ENCODE measurements at places on chromosomes 7 and 10.
A peak's percentile ranks its signal among the peaks of the same experiment; 100 is the strongest.

DNA sequence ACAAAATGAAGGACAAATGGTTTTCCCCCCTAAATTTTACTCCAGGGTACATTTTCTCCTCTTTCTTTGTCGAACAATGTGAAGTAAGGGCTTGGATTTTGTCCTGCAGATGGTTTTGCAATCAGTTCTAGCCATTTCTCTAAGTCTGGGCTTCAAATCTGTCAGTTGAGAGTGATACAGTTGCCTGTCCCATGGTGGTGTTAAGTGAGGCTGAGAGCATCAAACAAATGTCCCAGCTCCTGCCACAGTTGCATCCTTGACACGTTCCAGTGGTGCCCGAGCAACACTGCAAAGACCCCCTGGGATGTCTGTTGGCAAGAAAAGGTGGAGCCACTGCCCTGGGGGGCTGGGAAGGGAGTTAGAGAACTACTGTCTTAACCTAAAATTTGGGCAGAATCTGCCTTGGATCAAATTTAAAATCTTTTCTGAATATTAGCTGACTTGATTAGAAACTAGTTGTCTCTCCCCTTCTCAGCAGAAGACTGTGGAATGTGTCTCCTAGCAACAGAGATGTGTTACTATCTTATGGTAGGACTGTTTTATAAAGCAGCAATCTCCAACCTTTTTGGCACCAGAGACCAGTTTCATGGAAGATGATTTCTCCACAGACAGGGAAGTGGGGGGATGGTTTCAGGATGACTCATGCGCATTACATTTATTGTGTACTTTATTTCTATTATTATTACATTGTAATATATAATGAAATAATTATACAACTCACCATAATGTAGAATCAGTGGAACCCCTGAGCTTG, 102.0 kb upstream of the STEAP1B start:
- DNase-seq = no peak

GRCh38 chr10:51301644-51302043, 227.4 kb downstream of the PRKG1 start:
- peak; percentile 36 for DNase-seq

- no peak for DNase-seq
Observed at GRCh38 chr10:122117475-122117874, 128.5 kb downstream of the TACC2 start.

- no peak for DNase-seq
Observed at GRCh38 chr10:70561070-70561469, 41.5 kb downstream of the PRF1 start.

DNA sequence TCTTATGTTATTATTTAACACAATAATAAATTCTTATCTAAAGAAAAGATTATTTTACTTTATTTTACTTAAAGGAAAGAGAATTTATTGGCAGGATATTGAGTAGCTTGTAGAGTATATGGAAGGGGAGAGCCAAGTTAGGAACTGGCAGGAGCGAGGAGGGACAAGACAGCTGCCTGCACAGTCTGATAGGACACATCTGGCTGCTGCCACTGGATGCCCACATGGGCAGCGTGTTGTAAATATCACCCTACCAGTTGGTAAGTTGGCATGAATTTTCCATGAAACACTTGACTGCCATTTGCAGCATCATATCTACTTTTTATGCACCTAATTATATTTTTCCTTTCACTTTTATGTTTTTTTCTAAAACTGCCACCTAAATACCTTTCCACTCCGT, 19.6 kb downstream of the SRI start:
- no peak for DNase-seq

GRCh38 chr10:124301736-124302135, 117.0 kb downstream of the OAT start:
- no peak for DNase-seq

- no peak for DNase-seq
Observed at GRCh38 chr7:138964624-138965436, 16.4 kb downstream of the KIAA1549 start.

GRCh38 chr7:25891591-25891990, 260.4 kb upstream of the NFE2L3 start:
- no peak for DNase-seq

DNA sequence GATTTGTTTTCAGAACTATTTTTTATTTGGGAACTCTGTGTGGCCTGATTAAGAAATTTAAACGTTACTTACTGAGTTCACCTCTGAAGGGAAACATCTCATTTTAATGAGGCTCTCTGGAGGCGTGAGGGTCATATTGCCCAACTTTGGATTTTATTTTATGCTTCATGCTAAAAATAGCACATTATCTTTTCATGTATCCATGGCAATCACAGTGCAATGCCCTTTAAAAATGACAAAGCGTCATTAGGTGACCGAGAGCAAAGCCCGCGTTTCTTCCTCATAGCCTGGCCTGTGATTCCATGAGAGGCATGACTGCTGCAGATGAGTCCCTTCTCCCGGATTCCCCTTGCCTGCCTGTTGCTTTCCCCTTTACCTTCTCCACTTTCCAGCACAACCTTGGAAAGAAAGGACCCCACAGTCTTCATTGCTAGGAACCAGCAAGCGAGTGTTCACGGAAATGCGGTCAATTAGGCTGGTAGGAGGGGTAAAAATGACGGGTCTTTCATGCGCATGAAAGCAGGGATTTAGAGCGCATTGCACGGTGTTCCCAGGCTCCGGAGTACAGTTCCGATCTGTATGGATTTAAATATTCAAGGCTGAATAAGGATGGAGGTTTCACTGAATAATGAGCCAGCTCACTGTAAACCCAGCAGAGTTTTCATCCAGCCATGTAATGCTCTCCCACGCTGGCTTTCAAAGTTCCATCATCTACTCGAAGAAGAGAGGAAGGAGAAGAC, 98.2 kb upstream of the PITRM1 start:
- DNase-seq = no peak

- peak; percentile 98 for DNase-seq
Observed at GRCh38 chr10:79123547-79123963, 54.8 kb downstream of the ZMIZ1 start.

DNA sequence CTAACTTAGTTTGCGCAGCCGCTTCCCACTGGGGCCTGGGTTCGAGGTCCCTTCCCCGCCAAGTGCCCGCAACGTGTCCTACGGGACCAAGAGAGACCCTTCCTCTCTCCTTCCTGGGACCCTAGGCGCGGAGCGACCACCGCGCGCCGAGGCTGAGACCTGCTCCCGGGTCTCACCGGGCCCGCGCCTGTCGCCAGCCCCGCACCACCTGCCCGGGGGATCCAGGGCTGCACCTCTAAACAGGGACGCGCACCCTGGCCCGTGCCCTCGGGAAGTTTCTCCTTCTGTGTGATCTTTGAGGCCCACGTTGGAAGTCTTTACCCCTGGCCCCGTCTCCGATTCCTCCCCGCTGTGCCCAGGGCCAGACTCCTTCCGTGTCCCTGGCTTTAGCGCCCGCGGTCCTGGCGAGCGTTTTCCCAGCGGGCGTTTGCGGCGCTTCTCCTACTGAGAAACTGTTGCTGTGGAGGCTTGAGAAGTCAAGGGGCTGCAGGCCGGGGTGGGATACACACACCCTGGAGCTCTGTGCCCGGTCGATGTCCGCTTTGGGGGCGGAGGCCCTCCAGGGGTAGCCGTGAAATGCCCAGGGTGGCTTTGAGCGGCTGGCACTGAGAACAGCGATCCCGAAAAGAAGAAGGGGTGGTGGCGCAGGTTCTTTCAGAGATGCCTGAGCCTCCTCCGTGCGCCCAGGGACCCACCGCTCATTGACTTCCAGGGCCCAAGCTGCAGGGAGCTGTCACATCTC, 575 bp downstream of the PLPP4 start:
- DNase-seq = no peak

DNA sequence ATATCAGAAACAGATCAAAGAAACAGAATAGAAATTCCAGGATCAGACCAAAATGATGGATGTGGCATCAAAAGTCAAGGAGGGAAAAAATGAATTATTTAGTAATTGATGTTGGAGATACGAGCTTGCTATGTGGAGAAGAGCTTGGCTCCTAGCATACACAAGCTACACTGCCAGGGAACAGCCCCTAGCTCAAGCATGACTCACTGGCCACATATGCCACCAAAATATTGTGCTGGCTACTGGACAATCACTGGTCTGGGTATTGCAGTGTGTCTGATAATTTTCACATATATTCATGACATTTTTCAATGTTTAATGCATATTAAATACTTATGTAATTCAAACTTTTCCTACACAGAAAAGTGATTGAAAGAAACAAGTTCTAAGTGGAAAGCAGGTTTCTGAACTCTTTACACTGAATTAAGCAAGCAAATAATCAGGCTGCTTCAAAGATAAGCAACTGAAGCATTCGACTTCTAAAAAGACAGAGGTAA, 59.3 kb downstream of the OAT start:
- DNase-seq = no peak

DNA sequence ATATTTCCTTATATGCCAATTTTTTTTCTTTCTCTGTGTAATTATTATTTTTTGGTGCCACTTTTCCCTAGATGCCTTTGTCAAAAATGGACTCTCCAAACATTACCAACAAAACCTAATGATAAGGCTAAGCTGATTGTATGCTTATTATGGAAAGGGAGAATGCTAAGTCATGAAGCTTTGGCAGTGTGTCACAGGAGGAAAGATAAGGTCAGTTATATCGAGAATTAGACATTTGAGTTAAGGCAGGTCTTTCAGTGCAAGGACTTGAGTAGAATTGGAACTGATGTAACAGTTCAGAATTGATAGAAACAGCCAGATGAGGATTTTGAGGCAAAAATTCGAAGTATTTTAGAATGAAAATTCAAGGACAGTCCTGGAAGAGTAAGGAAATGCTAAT, 16.8 kb upstream of the MALRD1 start:
- DNase-seq = no peak

- no peak for DNase-seq
Observed at GRCh38 chr10:105037022-105037421, 395.9 kb downstream of the SORCS3 start.

GRCh38 chr10:101968286-101968939, 87.6 kb downstream of the ARMH3 start:
- DNase-seq = no peak

DNA sequence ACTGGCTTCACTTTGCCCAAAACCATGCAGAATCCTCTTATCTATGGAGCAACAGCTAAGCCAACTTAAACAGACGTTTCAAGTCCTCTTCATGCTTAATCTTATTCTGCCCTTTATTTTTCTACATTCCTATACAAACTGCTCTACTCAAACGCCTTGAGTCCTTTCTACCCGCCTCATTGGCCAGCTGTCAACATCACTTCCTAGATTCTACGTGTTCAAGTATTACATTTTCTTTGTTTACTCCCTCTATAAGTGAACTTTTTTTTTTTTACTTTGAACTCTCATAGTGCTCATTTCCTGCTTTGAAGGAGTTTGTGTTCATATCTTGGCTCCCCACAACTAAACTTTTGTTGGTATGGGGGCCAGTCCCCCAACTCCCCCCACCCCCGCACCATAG, 28.9 kb upstream of the SLC26A5 start:
- DNase-seq = no peak

DNA sequence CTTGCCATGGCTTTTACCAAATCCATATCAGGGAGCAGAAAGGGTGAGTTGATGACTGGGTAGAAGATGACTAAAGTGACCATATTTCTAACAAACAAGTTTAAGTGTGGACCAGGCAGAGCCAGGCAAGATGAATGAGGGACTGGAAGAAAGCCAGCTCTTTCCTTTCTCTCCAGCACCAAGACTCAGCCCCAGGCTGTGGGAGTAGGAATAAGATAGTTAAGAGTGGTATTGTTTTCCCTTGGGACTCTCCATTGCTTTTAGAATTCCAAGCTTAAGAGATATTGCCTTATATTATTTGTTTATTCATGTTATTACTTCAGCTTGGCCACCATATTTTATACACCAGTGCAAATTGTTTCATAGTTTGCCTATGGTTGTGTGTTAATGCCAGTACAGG, 28.8 kb upstream of the TSPAN33 start:
- no peak for DNase-seq

- peak; percentile 24 for DNase-seq
Observed at GRCh38 chr10:90199093-90199492, 497.7 kb downstream of the KIF20B start.

DNA sequence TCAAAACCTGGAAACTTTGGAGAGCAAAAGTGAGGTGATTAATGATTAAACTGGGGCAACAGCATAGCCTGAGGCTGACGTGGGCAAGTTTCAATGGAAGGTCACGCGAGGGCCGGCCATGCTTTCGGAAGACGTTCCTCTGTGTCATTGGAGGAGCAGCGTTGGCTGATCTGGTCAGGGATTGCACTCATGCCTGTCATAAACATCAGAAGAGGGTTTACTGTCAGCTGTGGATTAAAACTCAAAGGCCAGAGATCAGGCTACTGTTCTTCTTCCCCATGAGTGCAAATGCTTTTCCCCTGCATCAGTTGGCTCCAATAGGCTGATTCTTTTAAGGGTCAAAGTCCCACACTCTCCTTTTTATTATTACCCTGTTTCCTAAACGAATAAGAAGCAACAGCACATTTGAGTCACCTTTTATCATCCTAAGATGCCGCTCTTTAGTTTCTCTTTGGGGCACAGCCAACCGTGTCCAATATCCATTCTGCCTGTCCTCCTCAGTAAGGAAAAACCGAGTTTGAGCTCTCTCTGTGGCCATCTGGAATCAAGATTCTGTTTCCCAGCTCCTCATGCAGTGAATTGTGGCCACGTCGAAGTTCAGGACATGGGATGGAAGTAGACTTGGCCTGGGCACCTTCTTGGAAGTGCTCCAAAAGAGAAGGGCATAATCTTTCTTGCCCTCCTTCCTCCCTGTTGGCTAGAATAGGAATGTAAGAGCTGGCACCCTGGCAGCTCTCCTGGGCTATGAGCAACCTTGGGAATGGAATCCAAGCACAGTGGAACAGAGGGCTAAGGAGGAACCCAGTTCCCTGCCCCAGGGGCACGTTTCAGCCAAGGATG, 62.5 kb upstream of the INSIG1 start:
- no peak for DNase-seq

- DNase-seq = no peak
Observed at GRCh38 chr10:130929422-130930325, 381.8 kb downstream of the TCERG1L start.

DNA sequence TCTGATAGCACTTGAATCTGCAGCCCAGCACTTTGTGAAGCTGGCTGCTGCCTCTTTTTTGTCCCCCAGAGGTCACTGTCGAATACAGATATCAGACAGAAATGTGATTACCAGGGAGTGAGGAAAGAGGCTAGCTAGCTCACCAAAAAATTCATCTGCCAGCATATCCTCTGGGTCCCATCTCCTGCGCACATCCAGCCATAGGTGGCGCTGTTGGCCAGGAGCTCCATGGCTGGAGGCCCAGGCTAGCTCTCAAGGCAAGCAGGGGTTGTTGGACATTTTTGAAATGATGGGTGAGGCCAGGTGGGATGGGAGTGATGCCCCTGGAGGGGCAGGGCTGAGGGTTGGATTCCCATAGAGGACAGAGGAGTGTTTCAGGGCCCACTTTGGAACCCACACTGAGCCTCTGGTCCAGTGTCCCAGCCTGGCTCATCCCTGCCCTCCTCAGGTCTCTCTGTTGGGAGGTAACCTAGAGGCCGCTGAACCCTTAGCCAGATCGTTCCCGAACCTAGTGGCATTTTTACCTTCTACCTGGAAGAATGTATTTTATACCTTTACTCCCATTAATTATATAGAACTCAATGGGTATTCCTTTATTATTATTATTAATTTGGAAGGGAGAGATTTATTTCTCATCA, 14.8 kb downstream of the DPCD start:
- peak; percentile 100 for DNase-seq

Data from SJCRH30 (cell line).